ENCODE measurements at places on chromosomes 12 and 14.
A peak's percentile ranks its signal among the peaks of the same experiment; 100 is the strongest.

- no peak for DNase-seq
These were observed 152.8 kb upstream of the PTPRQ start for GRCh38 chr12:80291108-80291754.

- DNase-seq = no peak
These were observed 31.4 kb upstream of the SNAPC1 start for GRCh38 chr14:61730756-61731373.

GRCh38 chr12:114662512-114663177 lies 21.3 kb downstream of the TBX3 start:
- DNase-seq = peak; percentile 92

DNA sequence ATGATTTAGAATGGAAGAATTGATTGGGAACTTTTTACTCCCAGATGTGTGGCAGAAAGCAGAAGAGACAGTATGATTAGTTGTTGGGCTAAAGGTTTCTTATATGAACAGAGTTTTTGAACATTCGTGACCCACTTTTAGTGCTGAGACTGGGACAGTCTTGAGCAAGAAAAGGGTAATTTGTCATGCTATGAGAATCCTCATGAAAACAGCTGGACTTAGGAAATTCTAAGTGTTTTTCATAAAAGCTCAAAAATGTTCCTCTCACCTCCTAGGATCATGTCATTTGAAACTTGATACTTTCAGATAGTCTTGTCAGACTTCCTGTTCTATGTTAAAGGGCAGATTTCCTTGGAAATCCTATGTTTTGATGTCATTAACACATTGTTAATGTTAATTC lies 86.1 kb downstream of the MGAT4C start:
- no peak for DNase-seq

DNA sequence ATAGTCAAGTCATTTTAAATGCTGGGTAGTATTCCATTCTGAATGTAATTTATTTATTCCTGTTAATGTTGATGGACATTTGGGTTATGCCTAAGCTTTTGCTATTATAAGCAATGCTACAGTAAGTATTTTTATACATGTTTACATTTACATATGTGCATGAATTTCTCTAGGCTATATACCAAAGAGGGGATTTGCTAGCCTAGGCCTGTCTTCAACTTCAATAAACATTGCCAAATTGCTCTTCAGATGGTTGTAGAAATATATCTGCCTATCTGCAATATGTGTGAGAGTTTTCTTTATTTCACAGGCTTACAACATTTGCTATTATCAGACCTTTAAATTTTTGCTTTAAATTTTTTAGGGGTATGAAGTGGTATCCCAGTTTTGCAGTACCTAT lies 87.0 kb downstream of the MIPOL1 start:
- no peak for DNase-seq

- no peak for DNase-seq
These were observed 53.6 kb downstream of the SLC25A21 start for GRCh38 chr14:37118673-37119366.

DNA sequence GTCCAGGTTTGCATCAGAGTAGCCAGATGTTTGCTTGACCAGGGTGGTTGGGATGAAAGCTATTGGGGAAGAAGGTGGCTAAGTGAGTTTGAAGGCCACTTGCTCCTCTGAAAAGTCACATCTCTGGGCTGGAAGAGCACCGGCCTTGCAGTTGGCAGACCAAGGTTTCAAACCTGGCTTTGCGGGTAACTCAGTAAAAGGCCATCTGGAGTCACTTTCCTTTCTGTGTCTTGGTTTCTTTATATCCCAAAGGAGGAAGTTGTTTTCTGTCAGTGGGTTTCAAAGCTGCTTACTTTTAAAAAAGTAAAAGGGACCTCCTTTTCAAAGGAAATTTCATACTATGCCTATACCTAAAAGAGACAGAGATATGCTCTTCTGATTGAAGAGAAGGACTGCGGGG lies 26.2 kb upstream of the CMA1 start:
- DNase-seq = no peak

GRCh38 chr14:31363331-31364073 lies 56.8 kb downstream of the HEATR5A start:
- DNase-seq = no peak

GRCh38 chr12:115708801-115709200 lies 568.7 kb downstream of the MED13L start:
- DNase-seq = no peak

DNA sequence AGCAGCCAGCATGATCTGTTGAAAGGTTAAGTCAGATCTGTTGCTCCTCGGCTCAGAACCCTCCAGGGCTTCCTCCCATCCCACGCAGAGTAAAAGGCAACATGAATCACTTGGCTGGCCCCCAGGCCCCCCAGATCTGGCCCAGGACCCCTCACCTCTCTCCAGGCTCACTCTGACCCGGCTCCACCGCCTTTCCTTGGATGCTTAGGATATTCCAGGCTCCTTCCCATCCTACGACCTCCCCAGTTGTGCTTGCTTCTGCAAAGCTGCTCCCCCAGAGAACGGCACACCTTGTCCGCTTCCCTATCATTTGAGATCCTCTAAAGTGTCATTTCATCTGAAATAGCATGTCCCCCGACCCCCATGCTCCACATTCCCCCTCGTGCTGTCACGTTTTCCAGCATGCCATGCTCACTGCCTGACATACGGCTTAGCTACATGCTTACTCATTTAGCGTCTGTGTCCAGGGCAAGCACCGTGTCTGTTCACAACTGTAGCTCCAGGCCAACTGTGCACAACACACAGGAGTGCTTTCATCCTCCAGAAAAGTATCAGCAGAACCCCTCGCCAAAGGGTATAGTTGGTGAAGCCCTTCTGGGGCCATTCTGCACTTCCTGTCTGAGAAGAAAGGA lies 33.6 kb upstream of the BDKRB2 start:
- no peak for DNase-seq

Measured in EL (cell line).